ENCODE measurements at places on chromosomes 2 and 18.
A peak's percentile ranks its signal among the peaks of the same experiment; 100 is the strongest.

GRCh38 chr2:216535454-216535995 is 36.9 kb downstream of the RPL37A start:
- no peak for DNase-seq

- DNase-seq, result no peak
Measured at GRCh38 chr2:187125318-187125717, 276.3 kb upstream of the ZSWIM2 start.

DNA sequence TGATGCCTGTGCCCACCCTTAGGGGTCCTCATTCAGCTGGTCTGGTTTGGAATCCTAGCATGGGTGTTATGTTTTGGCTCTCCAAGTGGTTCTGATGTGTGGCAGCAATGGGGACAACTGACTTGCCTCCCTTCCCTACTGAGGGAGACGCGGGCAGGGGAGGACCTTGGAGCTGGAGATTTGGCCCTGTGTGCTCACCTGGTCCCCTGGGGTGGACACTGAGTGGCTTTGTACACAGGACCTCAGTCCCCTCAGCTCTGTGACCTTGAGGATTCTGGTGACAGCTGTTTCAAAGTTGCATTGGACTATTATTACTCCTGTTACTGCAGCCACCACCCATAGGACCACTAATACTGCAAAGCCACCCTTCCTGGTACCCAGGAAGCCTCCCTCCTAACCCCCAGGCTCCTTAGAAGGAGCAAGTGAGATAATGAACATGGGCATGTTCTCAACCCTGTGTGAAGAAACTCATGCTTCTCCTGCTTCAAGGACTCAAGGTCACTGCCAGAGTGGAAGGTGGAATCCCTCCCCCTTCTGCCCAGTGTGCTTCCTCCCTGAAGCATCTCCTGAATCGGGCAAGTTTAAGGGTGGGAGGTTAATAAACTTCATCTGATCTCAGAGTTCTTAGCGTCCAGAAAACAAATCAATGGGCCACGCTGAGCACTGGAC is 26.5 kb downstream of the TMEM182 start:
- DNase-seq, result no peak

DNA sequence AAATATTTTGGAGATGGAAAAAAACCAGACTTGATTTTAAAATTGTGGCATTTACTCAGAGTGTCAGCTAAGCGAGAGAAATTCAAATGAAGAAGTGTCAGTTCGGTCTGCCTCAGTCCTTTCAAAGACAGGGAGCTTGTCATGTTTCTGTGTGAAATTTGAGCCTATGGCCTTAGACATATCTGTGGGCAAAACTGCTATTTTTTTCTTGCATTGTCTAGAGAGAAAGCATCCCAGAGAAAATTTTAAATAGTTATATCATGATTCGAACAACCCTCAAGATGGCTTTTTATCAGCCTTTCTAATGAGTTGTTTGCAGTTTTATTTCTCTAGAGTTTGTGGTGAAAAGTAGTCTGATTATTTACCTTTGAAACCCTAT is 50.2 kb upstream of the KCNE4 start:
- DNase-seq, result no peak

- DNase-seq, result no peak
Measured at GRCh38 chr2:119950966-119951365, 61.9 kb upstream of the EPB41L5 start.

DNA sequence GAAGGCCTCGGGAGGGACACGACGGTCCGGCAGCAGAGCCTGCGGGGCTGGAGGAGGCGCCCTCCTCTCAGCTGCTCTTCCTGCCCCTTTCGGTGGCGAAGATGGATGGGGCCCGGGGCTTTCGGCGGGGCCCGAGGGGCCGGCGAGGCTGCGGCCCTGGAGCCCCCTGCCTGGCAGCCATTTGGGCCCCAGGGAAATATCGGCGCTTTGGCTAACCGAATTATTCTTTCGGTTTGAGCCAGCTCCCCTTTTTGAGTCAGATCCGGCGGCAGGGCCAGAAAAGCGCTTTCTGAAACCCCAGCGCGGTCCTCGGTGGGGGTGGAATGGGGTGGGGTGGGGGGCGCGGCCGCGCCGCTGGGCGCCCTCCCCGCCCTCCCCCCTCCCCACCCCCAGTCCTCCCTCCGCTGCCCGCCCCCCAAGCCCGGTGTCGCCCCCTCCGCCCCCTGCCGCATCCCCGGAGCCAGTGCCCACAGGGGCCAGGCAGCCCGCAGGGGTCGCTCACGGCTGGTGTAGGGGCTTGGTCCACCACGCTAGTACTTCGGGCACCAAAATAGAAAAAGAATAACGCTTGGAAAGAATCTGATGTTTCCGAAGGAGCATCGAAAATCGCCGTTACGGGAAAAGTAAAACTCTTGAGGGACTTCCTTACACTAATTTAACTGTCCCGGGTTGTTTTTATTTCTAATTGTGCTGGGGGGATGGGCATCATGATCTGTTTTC is 9.1 kb upstream of the ARID5A start:
- DNase-seq, result no peak

GRCh38 chr2:20145497-20146193 is 79.3 kb downstream of the SDC1 start:
- no peak for DNase-seq

DNA sequence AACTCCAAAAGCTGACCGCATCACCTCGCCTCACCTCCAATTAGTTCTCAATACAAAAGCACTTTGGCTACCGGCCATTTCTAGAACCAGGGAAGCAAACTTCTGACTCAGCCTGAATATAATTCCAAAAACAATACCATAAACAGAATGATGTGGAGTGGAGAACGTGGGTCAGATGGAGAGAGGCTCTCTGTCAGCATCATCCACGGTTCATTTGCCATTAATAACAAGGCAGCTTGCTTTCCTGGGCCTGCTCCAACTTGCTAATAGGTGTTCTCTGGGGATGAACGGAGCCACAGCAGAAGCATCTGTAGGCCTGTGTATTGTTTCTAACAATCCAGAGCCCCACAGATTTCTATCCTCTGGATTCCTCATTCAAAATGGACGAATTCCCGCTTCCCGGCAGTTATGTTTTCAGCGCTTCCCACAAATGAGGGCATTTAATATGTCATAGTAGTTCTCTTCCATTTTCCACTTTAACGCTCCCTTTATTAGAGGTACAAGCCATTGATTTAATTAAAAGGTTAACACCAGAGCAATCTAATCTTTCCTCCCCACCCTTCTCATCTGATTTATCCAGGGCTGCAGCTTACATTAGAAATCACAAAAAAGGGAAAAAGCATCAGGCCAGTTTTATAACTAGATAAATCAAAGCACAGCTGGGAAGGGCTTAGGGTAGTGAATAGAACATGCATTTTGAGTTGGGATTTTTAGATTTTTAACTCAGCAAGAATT is 23.2 kb upstream of the CNTNAP5 start:
- DNase-seq, result peak; percentile 43

- no peak for DNase-seq
Measured at GRCh38 chr2:11534746-11535484, 1.1 kb downstream of the GREB1 start.

GRCh38 chr2:185284696-185285095 is 453.9 kb upstream of the FSIP2 start:
- no peak for DNase-seq

DNA sequence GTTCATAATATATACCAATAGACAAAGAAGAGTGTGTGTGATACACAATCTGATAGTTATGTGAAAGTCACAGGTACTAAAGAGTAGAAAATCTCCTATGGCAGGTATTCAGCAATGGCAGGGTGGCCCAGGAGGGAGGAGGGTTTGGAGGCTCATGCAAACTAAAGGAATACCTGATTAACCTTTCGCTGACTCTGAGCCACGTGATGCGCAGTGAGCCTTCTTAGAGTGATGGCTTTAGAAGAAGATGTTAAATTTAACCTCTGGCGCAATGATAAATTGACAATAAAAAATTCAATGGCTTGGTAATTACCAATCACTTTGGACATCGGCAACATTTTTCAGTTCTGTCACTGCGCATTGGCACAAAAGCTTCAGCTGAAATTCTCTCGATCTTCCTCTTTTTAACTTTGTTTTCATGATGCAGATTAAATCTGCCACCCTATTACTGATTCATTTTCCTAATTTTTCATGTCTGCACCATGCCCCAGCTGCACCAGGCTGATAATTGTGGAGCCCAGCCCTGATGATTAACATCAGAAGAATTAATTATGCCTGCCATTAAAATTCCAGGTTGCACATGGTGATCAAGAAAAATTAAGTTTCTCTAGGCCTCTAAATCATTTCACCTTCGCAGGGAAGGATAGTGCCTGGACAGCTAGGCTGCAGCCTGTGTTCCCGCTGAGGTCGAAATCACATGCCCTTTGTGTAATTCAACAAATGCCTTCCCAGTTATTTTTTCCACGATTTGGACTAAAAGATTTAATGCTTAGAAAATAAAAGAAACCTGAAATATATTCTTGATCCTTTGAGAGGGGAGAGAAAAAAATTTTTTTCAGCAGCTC is 250.6 kb upstream of the HNRNPA3 start:
- DNase-seq, result no peak

DNA sequence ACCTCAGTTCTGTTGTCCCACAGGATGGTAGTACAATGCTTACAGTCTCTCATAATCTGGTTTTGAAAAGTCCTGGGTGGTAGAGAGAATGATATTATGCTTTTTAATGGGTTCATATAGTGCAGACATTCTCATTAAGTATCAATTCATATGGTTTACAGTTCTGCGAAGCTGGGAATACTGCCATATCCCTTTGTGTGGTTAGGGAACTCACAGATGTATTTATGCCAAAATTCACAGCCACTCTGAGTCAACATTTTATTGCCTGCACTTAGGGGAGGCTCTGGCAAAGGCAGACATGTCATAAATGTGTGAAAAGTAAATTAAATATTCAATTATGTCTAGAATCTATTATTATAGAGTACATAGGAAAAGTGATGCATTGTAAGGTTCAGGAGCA is 808.2 kb downstream of the SUCLG1 start:
- no peak for DNase-seq

DNA sequence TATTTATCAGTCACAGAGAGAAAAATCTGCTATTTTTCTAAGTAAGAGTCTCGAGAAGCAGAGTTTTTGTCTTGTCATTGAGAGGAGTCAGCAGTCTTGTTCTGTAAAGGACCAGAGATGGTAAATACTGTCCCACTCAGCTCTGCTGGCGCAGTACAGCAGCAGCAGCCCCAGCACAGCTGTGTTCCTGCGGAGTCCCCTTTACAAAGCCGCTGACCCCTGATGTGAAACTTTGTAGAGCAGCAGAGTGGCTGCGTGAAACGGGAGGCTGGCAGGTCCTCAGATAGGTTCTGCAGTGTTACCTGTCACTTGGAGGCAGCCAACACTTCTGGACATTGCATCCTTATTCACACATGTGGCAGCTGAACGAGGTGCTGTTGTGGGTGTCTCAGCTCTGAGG is 45.2 kb downstream of the TMEM185B start:
- DNase-seq, result no peak

GRCh38 chr18:63099848-63100629 is 219.5 kb downstream of the BCL2 start:
- DNase-seq, result no peak

GRCh38 chr2:168662651-168663208 is 139.7 kb upstream of the NOSTRIN start:
- DNase-seq, result no peak

GRCh38 chr2:100730290-100730868 is 89.6 kb upstream of the NPAS2 start:
- DNase-seq, result no peak

GRCh38 chr2:240514631-240515030 is 43.2 kb downstream of the ANKMY1 start:
- DNase-seq, result no peak

GRCh38 chr2:221999166-221999565 is 299.6 kb downstream of the PAX3 start:
- DNase-seq, result no peak

GRCh38 chr2:84881581-84882413 is 913 bp upstream of the TRABD2A start:
- DNase-seq, result no peak

DNA sequence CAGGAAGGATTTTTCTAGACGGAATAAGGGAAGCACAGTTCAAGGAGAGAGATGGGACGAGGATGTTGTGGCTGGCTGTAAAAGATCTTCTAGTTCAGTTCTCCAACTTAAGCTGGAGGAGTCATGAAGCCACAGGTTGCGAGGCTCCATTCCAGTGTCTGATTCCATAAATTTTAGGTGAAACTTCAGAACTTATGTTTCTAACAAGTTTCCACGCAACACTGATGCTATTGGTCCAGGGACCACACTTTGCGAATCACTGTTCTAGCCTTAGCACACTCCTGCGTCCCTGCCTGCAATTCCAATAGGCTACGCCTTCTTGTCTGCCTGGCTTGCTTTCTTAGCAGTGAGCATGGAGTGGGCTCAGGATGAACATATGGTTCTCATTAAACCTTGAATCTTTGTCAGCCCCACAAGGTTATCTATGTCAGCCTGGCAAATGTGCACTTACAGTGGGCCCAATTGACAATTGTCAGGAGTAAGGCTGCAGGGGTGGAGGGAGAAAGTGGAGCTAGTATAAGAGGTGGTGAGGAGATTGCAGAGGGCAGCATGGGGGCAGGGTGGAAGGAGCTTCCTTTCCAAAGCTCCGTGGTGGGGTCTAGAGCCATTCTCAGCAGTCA is 438.1 kb upstream of the ST6GAL2 start:
- peak; percentile 26 for DNase-seq

DNA sequence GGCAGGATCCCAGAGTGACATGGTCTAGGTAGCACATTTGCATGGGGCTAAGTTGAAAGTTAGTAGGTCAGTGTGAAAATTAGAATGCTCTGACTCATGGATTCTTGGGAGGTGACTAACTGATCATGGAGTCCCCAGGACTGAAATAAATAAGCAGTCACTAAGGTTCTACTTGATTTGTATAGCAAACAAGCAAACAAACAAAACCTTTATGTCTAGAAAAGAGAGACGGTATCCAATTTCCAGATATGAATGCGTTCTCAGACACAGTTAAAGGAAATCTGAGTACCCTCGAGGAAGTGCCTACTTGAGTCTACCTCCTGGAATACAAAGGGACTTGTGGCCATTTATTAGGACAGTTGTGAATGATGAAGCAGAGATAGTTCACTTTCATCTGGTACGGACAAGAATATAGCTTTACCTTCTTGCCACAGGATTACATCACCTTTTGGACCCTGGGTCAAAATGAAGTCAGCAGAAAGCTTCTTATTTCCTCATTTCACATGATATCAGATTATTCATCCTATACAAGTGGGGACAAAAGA is 54.3 kb upstream of the AGPS start:
- no peak for DNase-seq

- DNase-seq, result no peak
Measured at GRCh38 chr2:30149976-30150375, 3.2 kb downstream of the YPEL5 start.

DNA sequence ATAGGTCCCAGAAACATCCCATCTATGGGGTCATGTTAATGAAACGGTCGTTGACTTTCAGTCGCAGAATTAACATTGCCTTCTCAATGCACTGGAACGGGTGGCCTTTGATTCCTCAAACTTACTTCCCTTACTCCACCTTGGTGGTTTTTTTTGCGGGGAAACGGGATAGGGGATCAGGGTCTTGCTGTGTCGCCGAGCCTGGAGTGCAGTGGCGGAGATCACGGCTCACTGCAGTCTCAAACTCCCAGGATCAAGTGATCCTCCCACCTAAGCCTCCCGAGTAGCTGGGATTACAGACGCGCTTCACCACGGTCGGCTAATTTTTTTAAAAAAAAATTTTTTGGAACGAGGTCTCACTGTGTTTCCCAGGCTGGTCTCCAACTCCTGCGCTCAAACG is 754 bp downstream of the ATG16L1 start:
- DNase-seq, result no peak

Measured in forelimb muscle (tissue), 1 donor.